ENCODE measurements at places on chromosomes 6 and 20.

DNA sequence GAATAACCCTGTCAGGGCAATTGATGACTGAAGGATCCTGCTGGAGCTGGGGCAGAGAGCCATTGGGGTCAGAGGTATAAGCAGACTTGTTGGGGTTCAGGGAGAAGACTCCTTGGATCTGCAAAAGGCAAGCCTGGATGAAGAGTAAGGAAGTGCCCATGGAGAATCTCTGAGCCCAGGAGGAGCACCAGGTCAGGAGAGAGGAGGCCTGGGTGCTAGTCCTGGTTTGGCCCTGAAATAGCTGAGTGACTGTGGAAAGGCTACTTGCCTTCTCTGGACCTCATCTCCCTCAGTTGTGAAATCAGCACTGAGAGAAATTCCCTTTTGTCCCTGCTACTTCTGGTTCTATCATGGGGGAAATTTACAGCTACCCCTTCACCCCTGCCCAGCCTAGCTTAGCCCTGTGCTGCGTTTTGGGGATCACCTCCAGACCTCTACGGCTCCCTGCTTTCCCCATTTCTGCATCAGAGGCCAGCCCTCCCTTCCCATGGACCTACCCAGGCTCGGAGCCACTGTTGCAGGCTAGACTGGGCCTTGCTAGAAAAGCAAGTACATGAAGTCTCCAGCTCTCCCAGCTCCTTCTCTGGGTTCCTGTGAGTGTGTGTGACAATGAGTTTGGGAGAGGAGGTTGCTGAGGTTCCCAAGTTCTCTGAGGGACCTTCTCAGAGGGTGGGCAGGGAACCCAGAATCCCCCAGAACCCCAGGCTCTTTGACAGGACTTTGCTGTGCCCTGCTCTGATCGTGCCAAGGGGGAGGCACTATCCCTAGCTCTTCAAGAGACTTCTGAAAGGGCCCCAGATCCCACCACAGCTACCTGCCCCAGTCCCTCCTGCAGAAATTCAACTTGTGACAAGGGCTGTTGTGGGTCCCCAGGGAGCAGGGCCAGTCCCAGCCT is 2.3 kb upstream of the NCR2 start:
- no peak for DNase-seq

GRCh38 chr6:51349857-51350256 is 531.2 kb downstream of the TFAP2B start:
- no peak for DNase-seq

DNA sequence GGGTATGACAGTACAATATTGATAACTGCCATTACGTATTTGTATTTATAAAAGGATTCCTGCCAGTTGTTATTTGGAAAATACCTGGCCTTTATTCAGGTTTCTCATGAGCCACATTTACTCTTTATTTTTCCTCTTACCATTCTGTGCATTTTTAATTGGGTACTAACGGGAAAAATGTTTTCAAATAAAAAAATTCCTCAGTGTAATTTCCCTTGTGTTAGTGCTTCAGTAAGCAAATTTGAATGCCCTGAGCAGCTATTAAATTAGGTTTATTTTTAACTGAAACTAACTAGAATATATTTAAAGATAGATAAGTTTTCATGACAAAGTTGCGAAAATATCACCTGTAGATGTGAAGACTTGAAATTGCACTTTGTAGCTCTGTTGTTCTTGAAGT is 146.0 kb downstream of the PTCHD4 start:
- no peak for DNase-seq

GRCh38 chr6:33428224-33428965 is 8.5 kb downstream of the SYNGAP1 start:
- DNase-seq = no peak

- DNase-seq = peak; percentile 39
Observed at GRCh38 chr20:35502352-35502751, 27.1 kb downstream of the C20orf173 start.

DNA sequence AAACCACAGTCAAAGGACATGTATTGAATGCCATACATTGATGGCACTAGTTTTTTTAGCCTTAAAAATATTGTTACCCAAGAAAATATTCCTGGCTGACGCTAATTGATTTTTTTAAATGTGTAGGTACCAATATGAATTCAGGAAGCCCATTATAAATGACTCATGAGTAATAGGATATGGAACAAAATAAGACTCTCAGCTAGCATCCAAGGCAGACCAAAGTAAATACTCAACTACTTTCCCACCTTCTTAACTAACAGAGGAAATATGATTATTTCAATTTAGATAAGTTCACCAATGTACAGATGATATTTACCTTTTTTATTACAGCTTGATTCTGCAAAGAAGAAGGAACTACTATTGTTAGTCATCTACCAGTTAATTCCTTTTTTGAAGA is 43.2 kb upstream of the TXNDC5 start:
- DNase-seq = no peak

DNA sequence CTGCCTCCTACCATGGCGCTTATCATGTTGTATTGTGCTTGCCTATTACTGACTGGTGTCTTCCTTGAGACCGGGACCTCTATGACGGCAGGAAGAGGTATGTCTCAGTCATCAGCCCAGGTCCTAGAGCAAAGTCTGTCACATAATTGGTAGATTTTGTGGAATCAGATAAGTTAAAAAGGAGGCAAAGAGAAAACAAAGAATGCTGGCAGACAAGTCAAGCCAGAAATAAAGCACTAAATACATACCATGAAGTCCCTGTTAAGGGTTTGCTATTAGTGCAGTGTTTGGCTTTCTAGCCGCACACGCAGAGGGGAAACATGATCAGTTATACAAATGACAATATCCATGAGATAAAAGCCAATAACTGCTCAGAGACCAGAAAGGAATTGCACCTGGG is 6.0 kb downstream of the TOMM34 start:
- DNase-seq = no peak

- DNase-seq = no peak
Observed at GRCh38 chr6:85792254-85792653, 149.6 kb upstream of the SYNCRIP start.

DNA sequence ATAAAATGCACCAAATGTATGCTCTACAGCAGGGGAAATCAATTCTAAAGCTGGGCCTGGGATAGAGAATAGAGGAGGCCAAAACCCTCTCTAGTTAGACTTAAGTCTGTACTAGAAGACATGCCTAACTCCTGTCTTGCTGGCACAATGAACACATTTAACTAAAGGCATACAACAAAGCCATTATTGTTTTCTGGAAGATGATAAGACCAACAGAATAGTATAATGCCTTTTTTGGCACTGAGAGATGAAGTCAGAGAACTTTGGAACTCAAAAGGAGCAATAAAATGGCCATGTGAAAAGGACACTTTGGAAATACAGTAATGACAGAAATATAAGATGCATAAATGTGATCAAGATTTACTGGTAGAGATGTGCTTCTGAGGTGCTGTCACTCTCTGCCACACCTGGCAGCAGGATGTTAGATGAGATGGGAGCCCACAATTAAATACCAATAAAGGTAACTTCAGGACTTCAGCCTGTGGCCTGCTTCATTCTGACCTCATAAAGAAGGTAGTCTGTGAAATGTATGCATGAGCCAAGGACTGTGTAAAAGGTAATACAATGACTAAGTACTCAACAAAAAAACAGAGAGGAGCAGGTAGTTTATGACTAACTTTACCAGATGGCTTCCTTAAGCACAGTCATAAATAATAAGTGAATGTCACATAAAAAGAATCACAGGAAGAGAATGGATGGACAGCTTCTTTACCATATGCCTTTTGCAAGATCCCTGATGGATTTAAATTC is 333.4 kb downstream of the BCKDHB start:
- no peak for DNase-seq

- DNase-seq = no peak
Observed at GRCh38 chr6:94130478-94130877, 711.1 kb upstream of the EPHA7 start.

- no peak for DNase-seq
Observed at GRCh38 chr6:133230052-133230451, 11.1 kb upstream of the EYA4 start.

DNA sequence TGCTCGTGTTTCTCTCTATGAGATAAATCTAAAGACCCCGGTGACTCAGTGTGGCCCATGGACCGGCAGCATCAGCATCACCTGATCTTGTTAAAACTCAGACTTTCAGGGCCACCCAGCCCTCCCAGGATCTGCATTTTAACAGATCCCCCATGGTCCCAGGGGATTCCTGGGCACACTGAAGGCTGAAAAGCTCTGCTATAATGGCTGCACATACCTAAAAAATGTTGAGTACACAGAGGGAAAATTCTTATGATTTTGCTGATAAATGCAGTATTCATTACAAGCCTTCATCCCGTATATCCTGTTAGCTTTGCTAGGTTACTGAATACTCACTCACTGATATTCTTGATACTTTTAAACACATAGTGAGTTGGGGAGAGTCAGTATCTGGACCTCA is 200.5 kb downstream of the MYLK4 start:
- DNase-seq = no peak

- DNase-seq = no peak
Observed at GRCh38 chr6:75460681-75461080, 32.9 kb downstream of the FILIP1 start.

DNA sequence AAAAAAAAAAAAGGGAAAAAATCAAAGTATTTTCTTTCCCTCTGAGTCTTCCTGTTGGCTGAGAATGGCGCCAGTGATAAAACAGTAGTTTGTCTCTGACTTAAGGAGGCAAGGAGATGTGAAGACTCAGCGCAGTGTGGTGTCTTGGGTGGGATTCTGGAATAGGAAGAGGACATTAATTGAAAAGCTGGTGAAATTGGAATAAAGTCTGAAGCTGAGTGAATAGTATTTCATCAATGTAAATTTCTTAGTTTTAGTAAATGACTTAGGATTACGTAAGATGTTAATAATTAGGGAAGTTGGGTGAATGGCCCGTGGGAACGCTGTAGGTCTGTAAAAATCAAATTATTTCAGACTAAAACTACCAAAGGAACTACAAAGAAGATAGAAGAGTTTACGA is 122.8 kb upstream of the ZNF217 start:
- no peak for DNase-seq

- no peak for DNase-seq
Observed at GRCh38 chr20:53658973-53659372, 65.3 kb upstream of the ZNF217 start.

DNA sequence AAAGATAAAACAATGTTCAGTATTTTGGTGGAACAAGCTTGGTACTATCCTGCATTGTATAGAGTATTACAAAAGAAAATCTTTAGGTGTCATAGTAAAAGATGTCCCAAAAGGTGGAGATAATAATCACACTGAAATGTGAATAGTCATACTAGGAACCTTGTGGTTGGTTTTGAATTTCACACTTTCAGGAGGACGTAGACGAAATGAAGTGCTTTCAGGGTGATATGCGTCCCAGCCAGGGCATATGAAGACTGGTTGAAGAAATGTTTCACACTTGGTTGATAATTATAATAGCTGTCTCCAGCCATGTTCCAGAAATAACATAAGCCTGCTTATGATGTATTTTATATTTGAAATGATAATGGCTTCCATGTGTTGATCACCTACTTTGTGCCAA is 60.4 kb downstream of the SCAND1 start:
- DNase-seq = peak; percentile 21
